ENCODE measurements at places on chromosomes 6 and 20.

GRCh38 chr6:31304683-31305082, 32.8 kb upstream of the HLA-C start:
- DNase-seq: peak; percentile 74

- no peak for DNase-seq
Observed at GRCh38 chr6:36187446-36187845, 9.1 kb upstream of the BRPF3 start.

GRCh38 chr20:17854307-17854903, 114.2 kb downstream of the SNX5 start:
- peak; percentile 18 for DNase-seq

DNA sequence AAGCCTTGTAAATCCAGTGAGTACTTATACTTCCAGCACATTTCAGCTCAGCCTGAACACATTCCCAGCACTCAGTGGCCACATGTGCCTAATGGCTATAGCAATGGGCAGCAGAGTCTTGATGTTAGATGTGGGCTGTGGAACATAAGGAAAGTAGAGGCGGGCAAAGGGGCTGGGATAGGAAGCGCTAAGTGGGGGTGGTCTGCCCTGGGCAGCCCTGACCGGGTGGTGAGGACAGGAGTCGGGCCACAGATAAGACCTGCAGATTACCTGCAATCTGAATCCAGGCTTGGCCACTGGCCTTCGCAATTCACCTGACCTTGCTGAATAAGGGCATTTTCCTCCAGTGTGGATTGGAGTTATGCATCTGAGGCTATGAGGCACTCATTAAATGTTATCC, 11.1 kb upstream of the HMGA1 start:
- no peak for DNase-seq

DNA sequence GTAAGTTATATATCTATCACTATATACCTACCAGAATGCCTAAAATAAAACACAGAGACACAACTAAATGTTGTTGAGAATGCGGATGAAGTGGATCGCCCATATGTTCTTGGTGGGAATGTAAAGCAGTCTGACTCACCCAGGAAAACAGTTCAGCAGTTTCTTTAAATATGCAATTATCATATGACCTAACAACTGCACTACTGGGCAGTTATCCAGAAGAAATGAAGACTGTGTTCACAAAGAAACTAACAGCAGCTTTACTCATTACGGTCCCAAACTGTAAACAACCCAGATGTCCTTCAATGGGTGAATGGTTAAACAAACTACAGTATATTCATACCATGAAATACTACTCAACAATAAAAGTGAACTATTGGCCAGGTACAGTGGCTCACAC, 14.3 kb upstream of the ZC3H12D start:
- DNase-seq: no peak

- DNase-seq: peak; percentile 92
Observed at GRCh38 chr20:34365765-34366213, 2.7 kb downstream of the ITCH start.

DNA sequence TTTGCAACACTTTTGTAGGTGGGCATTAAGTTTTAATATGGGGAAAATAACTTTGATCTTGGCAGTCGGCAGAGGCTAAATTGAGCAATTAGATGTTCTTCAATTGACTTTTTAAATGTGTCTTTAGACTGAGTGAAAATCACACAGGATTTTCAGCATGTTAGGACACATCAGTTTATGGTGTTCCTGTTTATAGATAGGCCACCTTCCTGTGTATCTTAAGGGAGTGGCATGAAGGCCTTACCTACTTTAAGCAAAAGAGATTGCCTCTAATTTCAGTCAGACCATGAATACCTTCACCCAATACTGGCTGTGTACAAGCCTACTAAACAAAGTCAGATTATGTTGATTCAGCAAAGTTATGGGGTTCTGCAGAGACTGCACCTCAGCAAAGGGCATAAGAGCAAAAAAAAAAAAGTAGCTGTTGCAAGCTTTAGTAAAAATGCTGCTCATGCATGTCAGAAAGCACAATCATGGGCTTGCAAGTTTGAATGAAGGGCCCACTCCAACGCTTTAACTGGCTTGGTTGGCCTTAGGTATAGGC, 848.4 kb downstream of the PHF3 start:
- no peak for DNase-seq

GRCh38 chr20:37192137-37192854, 12.9 kb upstream of the MROH8 start:
- peak; percentile 91 for DNase-seq
